ENCODE measurements at places on chromosomes 3 and 15. TPM values are rescaled to one million over a fixed set of nuclear protein-coding genes. Genes with fewer than 3 reads are reported as not detected.

The LDHAL6B gene
- total RNA-seq = not detected

The CAMP gene
- total RNA-seq = 8.7 TPM

The SELENOS gene
- total RNA-seq = 85.9 TPM

The TFG gene
- 59.3 TPM for total RNA-seq

The GOLGA8H gene
- not detected for total RNA-seq

Data from omental fat pad (tissue), 4 donors.